Heart left ventricle (tissue), 16 donors: ENCODE measurements at places on chromosomes 3 and 15. TPM values are rescaled to one million over a fixed set of nuclear protein-coding genes. Genes with fewer than 3 reads are reported as not detected.
A peak's percentile ranks its signal among the peaks of the same experiment; 100 is the strongest.

ZNF860 gene
- total RNA-seq: 0.23 TPM

GRCh38 chr15:31485431-31485830 is 158.8 kb downstream of the KLF13 start:
- no peaks in the 10 kb centered on the region for H3K36me3 ChIP-seq
- H3K4me1 ChIP-seq: no peaks in the 10 kb centered on the region
- H3K4me3 ChIP-seq: no peak overlapping the region
- no peak for DNase-seq
- peaks cover 36% of the 10 kb centered on the region for H3K27me3 ChIP-seq

GRCh38 chr15:84839714-84840113 is 22.6 kb downstream of the ALPK3 start:
- no peak overlapping the region for H3K4me3 ChIP-seq
- peak overlapping the region; percentile 94 for H3K27ac ChIP-seq
- no peaks in the 10 kb centered on the region for H3K36me3 ChIP-seq

DNA sequence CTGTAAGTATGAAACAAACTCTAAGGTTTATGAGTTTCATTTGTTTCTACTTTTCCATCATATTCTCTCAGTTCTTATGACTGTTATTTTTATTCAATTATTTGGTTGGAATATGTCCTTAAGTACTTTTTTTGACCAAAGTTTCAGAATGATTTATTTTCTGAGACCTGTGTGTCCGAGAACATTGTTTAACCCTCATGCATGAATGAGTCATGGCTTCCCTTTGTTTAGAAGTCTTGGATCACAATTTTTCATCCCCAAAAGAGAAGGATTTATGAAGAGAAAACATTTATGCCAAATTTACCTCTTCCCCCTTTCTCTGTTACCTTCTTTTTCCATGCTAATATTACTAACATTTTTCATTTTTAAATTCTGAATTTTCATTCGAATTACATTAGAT is 518.0 kb upstream of the NR2F2 start:
- H3K36me3 ChIP-seq: no peaks in the 10 kb centered on the region
- no peak overlapping the region for H3K27ac ChIP-seq
- H3K4me3 ChIP-seq: no peak overlapping the region
- no peaks in the 10 kb centered on the region for H3K27me3 ChIP-seq
- DNase-seq: no peak

GRCh38 chr3:176687754-176688153 is 509.5 kb downstream of the TBL1XR1 start:
- no peak overlapping the region for H3K27ac ChIP-seq
- no peaks in the 10 kb centered on the region for H3K36me3 ChIP-seq
- H3K27me3 ChIP-seq: no peaks in the 10 kb centered on the region
- no peak overlapping the region for H3K4me3 ChIP-seq
